ENCODE measurements at places on chromosomes 1 and 21.
A peak's percentile ranks its signal among the peaks of the same experiment; 100 is the strongest.

- peak; percentile 46 for DNase-seq
Measured at GRCh38 chr1:53091841-53092645, 30.0 kb downstream of the PODN start.

DNA sequence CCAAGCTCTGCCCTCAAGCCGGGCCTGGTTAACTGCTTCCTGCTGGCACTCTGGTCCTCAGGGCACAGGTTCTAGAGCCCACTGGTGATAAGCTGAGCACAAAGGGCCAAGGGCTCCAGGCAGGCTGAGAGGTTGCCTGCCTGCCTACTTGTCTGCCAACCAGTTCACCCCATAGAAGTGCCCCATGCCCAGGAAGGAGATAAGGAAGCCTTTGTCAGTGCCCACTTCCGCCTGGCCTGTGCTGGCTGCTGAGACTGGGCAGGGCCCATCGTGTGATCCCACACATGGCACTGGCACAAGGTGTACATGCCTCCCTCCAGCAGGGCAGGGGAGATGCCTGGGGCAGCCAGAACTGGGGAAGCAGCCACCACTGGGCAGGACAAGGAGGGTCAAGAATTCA, 24.1 kb downstream of the SLC9A1 start:
- DNase-seq, result no peak

DNA sequence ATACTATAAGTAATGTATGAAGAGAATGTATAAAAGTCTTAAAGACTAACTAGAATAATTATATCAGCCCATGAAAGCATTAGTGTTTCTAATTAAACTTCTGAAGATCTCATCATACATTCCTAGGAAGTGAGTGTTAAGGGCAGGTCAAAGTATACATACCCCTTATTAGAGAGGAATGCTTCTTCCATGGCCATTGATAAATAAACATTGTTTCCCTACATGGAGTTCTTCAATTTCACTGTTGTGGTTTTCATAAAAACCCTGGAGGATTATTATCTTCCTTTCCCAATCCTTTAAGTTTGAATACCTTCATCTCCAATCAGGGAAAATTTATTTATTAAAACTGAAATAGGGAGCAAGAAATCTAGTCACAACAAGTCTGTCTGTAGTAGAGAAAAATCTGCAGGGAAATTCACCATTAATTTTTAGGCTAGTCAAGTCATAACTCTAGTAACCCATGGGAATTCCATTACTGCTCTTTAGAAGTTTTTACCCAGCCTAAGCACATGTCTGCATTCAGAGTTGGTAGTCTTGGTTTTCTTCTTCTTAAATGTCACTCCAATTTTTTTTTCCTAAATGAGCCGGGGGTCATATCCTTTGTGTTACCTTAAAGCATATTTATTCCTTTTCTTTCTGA, 147.0 kb downstream of the TNFSF18 start:
- DNase-seq, result no peak

GRCh38 chr1:63969441-63969901, 195.7 kb downstream of the ROR1 start:
- DNase-seq, result peak; percentile 49

- DNase-seq, result no peak
Measured at GRCh38 chr1:212587016-212587887, 21.3 kb upstream of the ATF3 start.

GRCh38 chr1:65722461-65722860, 70.2 kb upstream of the PDE4B start:
- DNase-seq, result no peak

GRCh38 chr1:202306535-202307345, 35.0 kb downstream of the UBE2T start:
- DNase-seq, result peak; percentile 55

DNA sequence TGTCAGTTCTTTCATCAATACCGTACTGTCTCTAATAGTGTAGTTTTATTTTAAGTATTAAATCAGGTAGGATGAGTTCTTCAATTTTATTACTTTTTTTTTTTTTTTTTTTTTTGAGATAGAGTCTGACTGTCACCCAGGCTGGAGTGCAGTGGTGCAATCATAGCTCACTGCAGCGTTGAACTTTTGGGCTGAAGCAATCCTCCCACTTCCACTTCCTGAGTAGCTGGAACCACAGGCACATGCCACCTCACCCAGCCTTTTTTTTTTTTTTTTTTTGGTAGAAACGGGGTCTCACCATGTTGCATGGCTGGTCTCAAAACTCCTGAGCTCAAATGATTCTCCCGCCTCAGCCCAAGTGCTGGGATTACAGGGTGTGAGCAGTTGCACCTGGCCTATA, 44.3 kb downstream of the INAVA start:
- DNase-seq, result no peak

DNA sequence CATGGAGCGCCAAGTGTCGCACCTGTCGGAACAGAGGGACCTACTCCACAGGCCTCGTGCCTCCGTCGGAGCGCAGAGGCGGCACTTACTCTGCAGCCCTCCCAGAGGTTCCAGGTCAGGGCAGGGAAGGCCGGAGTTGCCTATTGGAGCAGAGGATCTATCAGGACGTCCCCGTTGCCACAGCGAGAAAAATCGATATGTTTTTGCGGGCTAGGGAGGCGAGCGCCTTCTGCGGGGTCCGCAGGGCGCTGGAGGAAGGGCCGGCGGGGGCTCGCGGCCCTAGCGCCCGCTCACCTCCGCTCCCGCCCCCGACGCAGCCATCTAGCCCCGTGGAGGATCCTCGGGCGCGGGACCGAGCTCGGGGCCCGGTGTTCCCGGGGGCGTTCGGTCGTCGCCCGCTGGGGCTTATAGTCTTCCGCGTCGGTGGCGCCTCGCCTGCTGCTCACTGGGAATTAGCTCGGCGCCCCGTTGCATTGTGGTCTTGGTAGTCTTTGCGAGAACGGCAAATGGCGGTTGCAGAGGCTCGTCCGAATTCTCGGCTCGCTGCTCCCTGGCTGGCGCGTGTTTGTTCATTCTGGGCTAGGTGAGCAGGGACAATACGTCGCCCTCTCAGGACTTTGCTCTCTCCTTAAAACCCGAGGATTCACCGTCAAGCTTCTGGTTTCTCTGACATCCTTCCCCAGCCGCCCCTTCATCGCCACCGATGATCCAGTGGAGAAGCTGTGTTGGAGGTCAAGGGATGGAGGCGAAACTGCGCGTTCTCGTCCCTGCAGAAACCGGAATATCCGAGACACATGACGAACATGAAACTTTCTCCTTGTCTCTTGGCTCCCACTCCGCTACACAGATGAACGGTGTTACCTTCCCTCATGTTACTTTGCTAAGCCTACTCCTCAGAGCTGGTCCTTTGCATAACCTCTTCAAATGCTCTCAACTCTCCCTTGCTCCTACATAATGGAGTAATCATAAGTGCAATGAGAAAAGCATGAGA, at the start of gene JTB:
Gene JTB (minus strand): TSS at position 425 of the 991 bp plus-strand sequence. CDS start 422 bp downstream, at position 3.
- peak; percentile 93 for DNase-seq

GRCh38 chr1:57162607-57163261, 196.9 kb upstream of the C8B start:
- DNase-seq, result peak; percentile 85

DNA sequence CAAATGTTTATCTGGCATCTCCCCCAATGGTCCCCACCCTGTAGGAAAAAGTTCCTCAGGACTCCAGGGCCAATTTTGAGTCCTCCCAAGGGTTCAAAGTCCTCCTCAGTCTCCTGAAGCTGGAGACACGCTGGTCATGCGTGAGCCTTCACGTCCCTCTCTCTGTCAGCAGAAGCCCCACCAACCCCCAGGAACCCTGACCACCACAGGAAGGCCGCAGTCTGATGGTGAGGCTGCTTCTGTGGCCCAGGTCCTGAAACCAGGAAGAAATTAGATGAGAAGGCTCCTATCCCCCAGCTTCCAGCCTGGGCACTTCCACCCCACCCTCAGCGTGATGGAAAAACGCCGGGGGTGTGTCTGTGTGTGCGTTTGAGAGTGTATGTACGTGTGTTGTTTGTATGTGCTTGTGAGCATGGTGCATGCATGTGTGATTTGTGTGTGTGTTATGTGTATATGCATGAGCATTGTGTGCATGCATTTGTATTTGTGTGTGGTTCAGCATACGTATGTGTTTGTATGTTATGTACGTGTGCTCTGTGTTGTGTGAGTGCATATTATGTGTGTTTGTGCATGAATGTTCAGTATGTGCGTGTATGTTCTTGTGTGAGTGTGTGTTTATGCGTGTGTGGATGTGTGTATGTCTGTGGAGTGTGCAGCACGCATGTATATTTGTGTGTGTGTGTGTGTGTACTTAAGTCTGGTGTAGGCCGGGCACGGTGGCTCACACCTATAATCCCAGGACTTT, 92.5 kb downstream of the SIK1 start:
- no peak for DNase-seq

DNA sequence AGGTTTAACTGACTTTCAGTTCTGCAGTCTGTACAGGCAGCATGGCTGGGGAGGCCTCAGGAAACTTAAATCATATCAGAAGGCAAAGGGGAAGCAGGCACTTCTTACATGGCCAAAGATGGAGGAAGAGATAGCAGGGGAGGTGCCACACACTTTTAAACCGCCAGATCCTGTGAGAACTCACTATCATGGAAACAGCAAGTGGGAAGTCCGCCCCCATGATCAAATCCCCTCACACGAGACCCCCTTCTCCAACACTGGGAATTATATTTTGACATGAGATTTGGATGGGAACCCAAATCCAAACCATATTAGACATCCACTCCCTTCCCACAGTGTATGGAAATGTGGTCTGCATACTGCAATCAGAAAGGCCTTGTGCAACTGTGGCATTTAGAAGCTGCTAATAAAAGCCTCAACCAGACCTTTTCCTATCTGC, 148.2 kb downstream of the FCRL5 start:
- DNase-seq, result no peak

DNA sequence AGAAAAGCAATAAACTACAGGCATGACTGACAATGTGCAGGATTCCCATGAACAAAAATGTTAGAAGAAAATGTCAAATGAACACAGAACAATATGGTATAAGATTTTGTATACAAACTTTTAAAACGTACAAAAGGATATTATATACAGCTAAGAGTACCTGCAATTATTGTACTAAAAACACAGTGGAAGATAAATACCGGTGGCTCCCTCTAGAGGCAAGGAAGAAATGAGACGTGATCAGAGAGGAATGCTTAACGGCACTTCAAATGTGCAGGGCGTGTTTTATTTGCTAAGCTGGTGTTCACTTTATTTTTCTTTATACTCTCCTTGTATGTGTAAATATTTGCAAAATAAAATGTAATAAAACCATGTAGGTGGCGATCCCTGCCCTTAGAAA, 191.8 kb upstream of the SAMSN1 start:
- DNase-seq, result peak; percentile 46

DNA sequence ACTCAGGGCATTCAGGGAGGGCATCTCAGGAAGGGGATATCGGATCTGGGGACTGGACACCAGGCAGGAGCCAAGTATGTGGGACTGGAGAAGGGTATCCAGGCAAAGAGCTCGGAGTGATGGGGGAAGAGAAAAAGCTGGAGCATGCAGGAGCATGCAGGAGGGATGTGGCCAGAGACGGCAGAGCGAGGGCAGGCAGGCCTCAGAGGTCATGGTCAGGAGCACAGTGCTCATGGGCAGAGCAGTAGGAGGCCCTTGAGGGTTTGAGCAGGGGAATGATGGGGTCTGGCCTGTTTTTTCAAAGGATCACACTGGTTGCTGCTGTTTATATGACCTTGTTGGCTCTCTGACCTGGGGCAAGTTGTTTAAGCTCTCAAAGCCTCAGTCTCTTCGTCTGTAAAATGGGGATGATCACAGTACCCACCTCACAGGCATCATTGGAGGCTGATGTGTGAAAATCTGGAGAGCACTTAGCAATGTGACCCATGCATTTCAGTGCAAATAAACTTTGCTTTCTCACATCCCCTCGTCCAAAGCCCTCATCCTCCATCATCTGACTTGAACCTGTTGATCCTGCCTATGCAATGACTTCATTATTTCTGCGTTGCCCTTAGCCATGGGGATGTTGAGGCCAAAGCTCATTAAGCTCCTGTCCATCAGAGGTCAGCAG, 273.1 kb downstream of the MATN1 start:
- DNase-seq, result no peak

- no peak for DNase-seq
Measured at GRCh38 chr1:63821091-63822005, 47.5 kb downstream of the ROR1 start.

DNA sequence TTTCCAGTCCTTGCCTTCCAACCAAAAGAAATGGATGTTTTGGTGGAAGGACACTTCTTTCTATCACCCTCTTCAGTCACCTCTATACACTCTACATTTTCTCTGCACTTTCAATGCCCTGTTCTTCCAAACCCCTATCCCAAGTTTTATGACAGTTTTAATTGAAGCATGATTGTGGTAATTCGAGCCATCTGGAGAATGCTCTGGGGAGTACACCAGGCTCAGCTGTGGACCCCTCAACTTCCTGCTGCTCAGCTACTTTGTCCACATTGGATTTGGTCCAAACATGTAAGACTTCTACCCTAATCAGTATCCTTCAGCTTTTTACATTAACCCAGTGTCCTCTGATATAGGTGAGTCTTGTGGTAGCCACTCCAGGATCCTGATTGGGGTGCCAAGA, 129.6 kb downstream of the SYT2 start:
- DNase-seq, result no peak

GRCh38 chr1:59856725-59857338, 42.1 kb downstream of the HOOK1 start:
- no peak for DNase-seq

DNA sequence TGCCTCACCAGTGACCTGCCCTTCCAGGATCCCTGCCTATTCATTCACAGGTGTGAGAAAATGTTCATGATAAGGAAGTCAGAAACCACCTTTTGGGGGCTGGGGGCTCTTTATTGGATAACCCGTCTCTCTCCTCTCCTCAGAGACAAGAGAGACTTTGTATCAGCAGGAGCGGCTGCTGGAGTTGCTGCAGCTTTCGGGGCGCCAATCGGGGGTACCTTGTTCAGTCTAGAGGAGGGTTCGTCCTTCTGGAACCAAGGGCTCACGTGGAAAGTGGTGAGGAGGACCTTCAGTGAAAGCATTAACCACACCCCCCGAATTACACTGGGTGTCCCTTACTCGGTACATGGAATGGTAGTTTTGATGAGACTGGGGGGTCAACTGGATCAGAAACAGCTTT, 20.6 kb downstream of the NPPA start:
- DNase-seq, result no peak

GRCh38 chr1:43882763-43883162, 50.8 kb upstream of the ARTN start:
- no peak for DNase-seq

GRCh38 chr1:49102752-49103151, 326.1 kb upstream of the BEND5 start:
- no peak for DNase-seq

DNA sequence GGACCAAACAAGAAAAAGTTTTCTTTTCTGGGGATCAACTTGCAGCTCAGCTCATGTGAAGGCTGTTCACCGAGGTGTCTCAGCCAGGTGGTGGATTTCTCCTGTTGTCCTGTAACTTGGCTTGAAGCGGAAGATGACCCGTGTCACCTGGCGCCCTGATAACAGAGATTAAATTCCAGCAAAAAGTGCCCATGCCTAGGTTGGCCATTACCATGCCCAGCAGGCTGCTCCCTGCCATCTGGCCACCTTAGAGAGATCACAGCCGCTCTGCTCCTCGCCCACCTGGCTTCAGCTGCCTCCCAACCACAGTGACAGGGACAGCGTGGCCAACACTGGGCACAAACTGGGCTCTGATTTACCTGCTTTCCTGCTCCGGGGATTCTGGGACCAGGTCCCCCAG, 149.5 kb downstream of the ZBTB18 start:
- no peak for DNase-seq

GRCh38 chr1:153431928-153432327, 15.6 kb downstream of the S100A7A start:
- no peak for DNase-seq

- no peak for DNase-seq
Measured at GRCh38 chr1:10648689-10649516, 147.5 kb downstream of the CASZ1 start.

- no peak for DNase-seq
Measured at GRCh38 chr21:31351960-31352359, 7.9 kb upstream of the TIAM1 start.

All from Ammon's horn (tissue), 1 donor.